NCI-H187 (cell line): ENCODE measurements at places on chromosomes 16 and 17.

DNA sequence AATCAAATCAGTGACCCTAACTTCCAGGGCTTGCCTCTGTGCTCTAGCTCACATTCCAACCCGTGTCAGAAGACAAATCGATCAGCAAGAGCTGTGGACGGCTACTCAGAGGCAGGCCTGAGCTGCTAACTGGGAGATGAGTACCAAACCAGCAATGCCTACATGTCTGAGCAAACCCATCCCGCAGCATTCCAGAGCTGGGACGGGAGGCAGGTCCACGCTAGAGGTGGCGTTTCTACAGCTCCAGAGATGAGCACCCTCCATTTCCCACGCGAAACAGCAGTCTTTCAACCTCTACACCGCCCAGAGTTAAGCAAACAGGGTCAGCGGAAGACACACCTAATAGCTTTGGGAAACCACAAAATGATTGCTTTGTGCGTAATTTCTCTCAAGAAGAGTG, 6.5 kb downstream of the NXN start:
- no peak for DNase-seq

DNA sequence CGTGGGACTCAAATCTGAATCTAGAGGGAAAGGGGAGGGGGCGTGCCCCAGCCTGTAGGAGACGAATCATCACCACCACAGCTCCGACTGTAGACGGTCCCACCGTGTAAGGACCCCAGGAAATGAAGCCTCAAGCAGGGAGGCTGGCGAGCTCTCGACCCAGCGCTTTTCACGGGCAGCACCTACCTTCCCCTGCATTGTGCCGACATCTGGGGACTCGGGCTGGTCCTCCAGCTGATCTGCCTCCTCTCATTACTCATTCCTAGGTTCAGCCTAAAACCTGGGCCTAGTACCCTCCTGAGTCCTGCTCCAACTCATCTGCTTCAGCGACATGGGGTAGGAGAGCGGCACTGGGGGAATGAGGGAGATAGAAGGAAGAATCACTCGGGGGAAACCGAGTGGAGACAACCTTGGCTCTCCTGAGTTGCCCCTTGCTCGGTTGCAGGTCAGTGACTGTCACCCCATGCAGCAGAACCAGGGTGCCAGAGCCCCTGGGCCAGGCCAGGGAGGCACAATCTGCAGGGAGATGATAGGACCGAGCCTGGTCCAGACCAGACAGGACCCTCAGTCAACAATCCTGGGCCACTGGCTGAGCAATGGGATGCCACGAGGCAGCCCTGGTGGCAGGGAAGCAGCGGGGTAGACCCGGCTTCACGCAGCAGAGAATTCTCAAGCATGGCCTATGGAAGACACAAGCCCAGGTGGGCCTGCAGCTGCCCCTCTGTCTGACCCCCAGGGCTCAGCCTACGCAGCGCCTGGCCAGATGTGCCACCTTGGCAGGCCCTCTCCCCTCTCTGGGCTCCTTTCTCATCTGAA, 833 bp upstream of the BCAR1 start:
- DNase-seq, result no peak

GRCh38 chr16:89096768-89097391, 3.2 kb downstream of the ACSF3 start:
- no peak for DNase-seq

DNA sequence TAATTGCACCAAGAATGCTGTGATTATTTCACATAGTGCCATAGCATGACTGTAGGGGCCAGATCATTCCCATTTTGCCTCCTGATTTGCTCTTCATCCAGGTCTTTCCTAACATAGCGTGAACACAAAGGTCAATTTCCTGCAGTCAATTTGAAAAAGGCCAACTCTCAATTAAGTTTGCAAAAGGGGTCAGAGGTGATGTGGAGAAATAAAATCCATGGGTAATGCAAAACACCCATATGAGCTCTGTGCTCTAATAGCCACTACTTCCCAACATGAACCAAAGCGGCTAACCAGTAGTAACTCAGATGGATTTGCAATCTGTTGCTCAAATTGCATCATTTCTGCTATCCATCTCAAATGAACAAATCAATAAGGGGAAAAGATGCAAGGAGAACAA, 275.5 kb upstream of the SOX9 start:
- DNase-seq, result no peak

GRCh38 chr16:49275050-49275730, 6.4 kb downstream of the CBLN1 start:
- DNase-seq, result no peak

GRCh38 chr16:66953462-66954096, 7.5 kb upstream of the CES3 start:
- DNase-seq, result no peak
